ENCODE measurements at places on chromosomes 11 and 22. TPM values are rescaled to one million over a fixed set of nuclear protein-coding genes. Genes with fewer than 3 reads are reported as not detected.

- DNase-seq = peak; percentile 3
- H3K4me3 ChIP-seq = no peak overlapping the region
- no peaks in the 10 kb centered on the region for H3K4me1 ChIP-seq
- no peaks in the 10 kb centered on the region for H3K27me3 ChIP-seq
These were observed 33.3 kb downstream of the KCNC1 start for GRCh38 chr11:17767914-17768313.

The HTR3A gene
- polyA plus RNA-seq = 1.4 TPM

GRCh38 chr22:49455595-49455994 is 372.1 kb downstream of the BRD1 start:
- H3K27ac ChIP-seq = no peak overlapping the region
- no peaks in the 10 kb centered on the region for H3K4me1 ChIP-seq
- H3K36me3 ChIP-seq = no peaks in the 10 kb centered on the region
- no peak for DNase-seq
- no peak overlapping the region for H3K4me3 ChIP-seq

DNA sequence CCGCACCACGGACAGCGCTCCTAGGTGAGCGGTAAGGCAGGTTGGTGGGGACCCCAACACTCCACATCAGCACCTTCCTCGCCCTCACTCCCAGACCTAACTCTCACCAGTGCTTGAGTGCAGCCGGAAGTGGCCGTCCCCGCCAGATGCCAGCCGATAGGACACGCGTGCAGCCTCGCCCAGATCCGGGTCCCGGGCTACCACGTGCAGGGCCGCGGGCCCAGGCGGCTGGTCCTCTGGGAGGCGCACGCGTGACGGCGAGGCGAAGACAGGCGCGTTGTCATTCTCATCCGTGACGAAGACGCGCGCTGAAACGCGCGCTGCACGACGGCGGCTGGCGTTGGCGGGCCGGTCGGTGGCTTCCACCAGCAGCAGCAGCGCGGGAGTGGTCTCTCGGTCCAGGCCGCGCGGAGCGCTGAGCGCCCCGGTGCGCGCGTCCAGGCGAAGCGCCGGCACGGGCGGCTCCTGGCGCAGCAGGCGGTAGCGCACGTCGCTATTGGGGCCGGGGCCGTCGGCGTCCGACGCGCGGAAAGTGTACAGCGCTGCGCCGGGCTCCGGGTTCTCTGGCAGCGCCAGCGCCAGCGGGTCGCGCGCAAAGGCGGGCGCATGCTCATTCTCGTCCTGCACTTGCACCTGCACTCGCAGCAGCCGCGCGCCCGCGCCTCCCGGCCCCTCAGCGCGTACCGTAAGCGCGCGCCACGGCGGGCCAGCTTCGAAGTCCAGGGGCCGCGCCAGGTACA is 10.8 kb upstream of the TPP1 start:
- no peaks in the 10 kb centered on the region for H3K4me1 ChIP-seq
- no peak overlapping the region for H3K27ac ChIP-seq
- no peak overlapping the region for H3K4me3 ChIP-seq
- H3K27me3 ChIP-seq = no peaks in the 10 kb centered on the region

GRCh38 chr11:14374922-14375830 is 16.2 kb upstream of the RRAS2 start:
- H3K36me3 ChIP-seq = no peaks in the 10 kb centered on the region
- H3K4me3 ChIP-seq = no peak overlapping the region
- H3K27ac ChIP-seq = peak overlapping the region; percentile 88

The LGALS12 gene
- polyA plus RNA-seq = 2.0 TPM

- peak overlapping the region; percentile 76 for H3K4me3 ChIP-seq
- H3K36me3 ChIP-seq = peaks cover 7% of the 10 kb centered on the region
- H3K4me1 ChIP-seq = peaks cover 38% of the 10 kb centered on the region
- DNase-seq = no peak
These were observed 922 bp downstream of the HNRNPUL2 start for GRCh38 chr11:62726156-62726914.

DNA sequence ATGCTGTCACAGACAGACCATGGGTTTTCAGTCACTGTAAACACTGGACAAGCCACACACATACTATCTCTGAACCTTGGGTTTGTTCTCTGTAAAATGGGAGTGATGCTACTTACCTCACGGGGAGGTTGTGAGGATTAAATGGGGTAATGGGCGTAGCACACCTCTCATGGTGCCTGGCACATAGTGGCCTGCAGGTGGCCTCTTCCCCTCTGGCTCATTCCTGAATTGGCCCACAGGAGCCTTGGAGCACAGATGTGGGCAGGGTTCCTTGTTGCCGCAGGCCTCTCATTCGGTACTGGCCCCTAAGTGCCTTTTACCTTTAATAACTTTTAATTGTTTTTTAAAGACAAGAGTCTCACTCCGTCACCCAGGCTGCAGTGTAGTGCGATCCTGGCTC is 11.7 kb downstream of the MICAL2 start:
- no peak overlapping the region for H3K27ac ChIP-seq
- no peak for DNase-seq
- no peak overlapping the region for H3K4me3 ChIP-seq
- no peaks in the 10 kb centered on the region for H3K27me3 ChIP-seq

GRCh38 chr11:12280199-12280837 is 97.1 kb upstream of the PARVA start:
- no peaks in the 10 kb centered on the region for H3K27me3 ChIP-seq
- no peaks in the 10 kb centered on the region for H3K4me1 ChIP-seq
- no peak overlapping the region for H3K4me3 ChIP-seq
- no peak for DNase-seq
- H3K27ac ChIP-seq = no peak overlapping the region
- no peaks in the 10 kb centered on the region for H3K36me3 ChIP-seq

DNA sequence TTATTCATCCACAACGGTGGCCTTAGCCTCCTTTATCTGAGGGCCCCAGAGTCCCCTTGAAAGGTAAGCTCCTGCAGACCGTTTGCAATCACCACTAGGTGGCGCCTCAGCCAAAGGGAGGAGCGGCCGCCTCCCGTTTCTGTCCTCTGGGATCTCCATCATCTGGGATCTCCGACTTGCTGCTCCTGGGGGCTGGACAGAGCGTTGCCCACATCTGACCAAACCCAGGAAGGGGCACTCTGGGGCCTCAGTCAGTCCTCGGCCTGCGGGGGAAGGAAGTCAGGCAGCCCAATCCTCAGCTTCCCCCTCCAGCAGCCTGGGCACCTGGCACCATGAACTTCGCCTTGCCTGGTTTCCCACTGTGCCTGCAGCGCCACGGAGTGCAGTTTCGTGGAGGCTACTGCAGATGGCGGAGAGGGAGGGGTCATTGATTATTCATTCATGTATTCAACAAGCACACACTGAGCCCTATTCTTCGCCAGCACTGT is 23.5 kb downstream of the TP53I11 start:
- H3K27ac ChIP-seq = no peak overlapping the region
- H3K4me3 ChIP-seq = no peak overlapping the region
- no peaks in the 10 kb centered on the region for H3K27me3 ChIP-seq
- peak; percentile 86 for DNase-seq
- no peaks in the 10 kb centered on the region for H3K4me1 ChIP-seq

GRCh38 chr11:125401746-125402145 is 94.3 kb downstream of the FEZ1 start:
- H3K27me3 ChIP-seq = no peaks in the 10 kb centered on the region
- H3K27ac ChIP-seq = peak overlapping the region; percentile 80
- peak; percentile 78 for DNase-seq
- no peaks in the 10 kb centered on the region for H3K36me3 ChIP-seq

The TBX1 gene
- 18.2 TPM for polyA plus RNA-seq

The GRK2 gene
- 46.2 TPM for polyA plus RNA-seq

The GSTT2 gene
- 0.25 TPM for polyA plus RNA-seq

DNA sequence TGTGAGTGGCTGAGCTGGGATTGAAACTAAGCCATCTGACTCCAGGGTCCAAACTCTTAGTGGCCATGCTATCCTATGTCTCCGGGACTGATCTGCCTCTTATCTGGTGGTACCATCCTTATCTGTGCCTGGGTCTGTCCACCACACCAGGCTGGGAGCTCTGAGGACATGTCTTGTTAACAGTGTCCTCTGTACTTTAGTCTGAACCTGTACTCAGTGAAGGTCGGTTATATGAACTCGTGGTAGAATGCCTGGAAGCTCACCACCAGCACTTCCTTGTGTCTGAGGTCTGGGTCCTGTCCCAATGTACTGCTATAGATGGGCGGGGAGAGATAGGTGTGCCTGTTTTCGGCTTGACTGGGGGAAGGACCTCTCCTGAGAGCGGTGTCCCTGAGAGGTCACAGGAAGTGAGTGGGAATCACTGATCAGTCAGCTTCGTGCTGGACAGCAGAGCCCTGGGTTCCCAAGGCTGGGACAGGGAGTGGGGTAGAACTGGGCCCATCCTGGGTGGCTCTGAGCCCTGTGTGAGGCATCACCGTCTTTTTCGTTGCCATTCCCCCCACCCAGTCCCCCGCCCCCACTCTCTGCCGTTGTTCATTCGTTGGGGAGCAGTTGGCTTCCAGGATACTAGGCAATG is 8.9 kb downstream of the MYO7A start:
- no peak overlapping the region for H3K27ac ChIP-seq
- no peak for DNase-seq
- H3K4me1 ChIP-seq = no peaks in the 10 kb centered on the region
- no peak overlapping the region for H3K4me3 ChIP-seq
- no peaks in the 10 kb centered on the region for H3K36me3 ChIP-seq

The CARD16 gene
- polyA plus RNA-seq = 4.1 TPM

DNA sequence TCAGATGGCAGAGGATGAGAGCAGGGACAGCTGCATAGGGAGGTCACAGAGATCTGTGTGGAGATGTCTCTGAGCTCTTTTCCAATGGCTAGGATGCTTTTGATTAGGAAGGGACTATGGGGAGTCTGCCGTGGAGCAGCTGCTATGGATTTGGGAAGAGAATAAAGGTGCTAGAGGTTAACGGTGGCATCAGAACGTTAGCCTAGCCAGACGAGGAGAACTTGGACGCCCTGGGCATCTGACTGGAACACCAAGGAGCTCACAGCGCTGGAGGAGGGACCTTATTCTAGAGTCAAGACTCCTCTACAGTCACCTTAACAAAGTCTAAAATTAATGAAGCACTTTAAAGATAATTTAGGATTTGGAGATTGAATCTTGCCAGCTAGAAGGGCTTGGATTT is 157.2 kb upstream of the B3GAT1 start:
- no peaks in the 10 kb centered on the region for H3K36me3 ChIP-seq
- H3K4me1 ChIP-seq = no peaks in the 10 kb centered on the region
- no peak overlapping the region for H3K4me3 ChIP-seq

GRCh38 chr11:57512646-57513451 is 2.7 kb downstream of the SLC43A1 start:
- no peak for DNase-seq
- H3K27me3 ChIP-seq = no peaks in the 10 kb centered on the region
- H3K4me1 ChIP-seq = peaks cover 11% of the 10 kb centered on the region
- H3K4me3 ChIP-seq = no peak overlapping the region
- no peaks in the 10 kb centered on the region for H3K36me3 ChIP-seq

DNA sequence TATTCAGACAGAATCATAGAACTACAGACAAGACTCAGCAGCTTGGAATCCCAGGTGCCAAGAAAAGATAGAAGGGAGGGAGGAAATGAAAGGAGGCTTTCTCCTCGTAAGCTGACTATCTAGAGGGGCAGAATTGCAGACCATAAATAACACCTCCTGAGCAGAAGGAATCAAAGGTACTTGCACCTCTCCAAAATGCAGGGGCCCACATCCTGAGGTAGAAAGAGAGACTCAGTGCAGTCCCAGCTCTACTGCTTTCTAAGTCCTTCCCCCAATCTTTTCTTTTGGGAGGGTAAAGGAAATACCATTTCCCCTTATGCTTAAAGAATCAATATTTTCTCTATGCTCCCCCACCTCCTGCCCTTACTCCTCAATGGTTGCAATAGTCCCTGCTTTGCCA is 55.2 kb downstream of the SYTL2 start:
- H3K27ac ChIP-seq = no peak overlapping the region
- no peaks in the 10 kb centered on the region for H3K36me3 ChIP-seq
- no peak for DNase-seq
- no peaks in the 10 kb centered on the region for H3K4me1 ChIP-seq
- no peak overlapping the region for H3K4me3 ChIP-seq
- H3K27me3 ChIP-seq = no peaks in the 10 kb centered on the region

The MN1 gene
- 4.3 TPM for polyA plus RNA-seq

DNA sequence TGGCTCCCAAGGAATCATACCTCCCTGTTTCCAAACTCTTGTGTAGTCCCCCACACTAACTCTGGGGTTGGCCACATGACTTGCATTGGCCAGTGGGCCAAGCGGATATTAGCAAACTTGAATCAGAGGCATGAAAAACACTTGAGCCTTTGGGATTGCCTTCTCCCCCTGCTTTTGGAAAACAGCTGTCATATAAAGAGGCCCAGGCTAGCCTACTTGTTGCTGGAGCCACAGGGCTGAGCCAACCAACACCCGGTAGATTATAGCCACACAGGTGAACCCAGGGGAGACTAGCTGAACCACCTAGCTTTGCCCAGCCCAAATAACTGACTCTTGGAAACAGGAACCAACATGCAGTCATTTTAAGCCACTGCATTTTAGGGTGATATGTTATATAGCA is 354.8 kb downstream of the TENM4 start:
- DNase-seq = no peak
- H3K4me1 ChIP-seq = peaks cover 17% of the 10 kb centered on the region
- H3K4me3 ChIP-seq = no peak overlapping the region
- no peaks in the 10 kb centered on the region for H3K36me3 ChIP-seq
- no peak overlapping the region for H3K27ac ChIP-seq

DNA sequence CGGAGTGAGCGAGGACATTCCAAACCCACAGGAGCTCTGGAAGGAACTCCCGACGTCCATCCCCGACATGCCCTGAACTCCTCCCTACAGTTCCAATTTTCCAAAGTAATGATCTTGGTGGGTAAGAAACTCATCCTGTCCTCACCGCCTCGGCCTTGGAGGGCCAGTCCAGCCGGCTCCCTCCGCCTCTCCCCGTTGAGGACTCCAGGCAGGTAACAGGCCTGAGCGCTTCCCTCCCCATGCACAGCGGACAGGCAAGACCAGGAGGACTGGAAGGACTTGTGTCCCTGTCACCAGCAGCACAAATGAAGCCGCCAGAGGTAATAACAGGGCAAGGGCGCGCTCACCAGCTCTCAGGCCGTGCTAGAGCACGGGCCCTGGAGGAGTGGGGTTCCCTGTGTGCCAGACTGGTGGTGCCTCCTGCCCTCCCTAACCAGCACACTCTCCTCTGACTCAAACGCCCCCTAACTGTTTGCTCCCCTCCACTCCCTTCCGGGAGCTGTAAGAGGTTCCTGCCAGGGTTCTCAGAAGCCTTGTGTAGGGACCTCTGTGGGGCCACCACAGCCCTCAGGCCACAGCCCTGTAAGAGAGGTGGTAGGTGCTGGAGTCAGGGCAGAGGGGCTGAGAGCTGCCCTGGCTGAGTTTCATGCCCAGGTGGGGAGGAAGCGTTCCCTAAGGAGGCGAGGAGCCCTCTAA is 17.1 kb downstream of the OVOL1 start:
- DNase-seq = peak; percentile 15
- no peak overlapping the region for H3K27ac ChIP-seq
- no peak overlapping the region for H3K4me3 ChIP-seq
- no peaks in the 10 kb centered on the region for H3K36me3 ChIP-seq

- no peaks in the 10 kb centered on the region for H3K27me3 ChIP-seq
- no peak overlapping the region for H3K27ac ChIP-seq
- no peaks in the 10 kb centered on the region for H3K36me3 ChIP-seq
- no peak overlapping the region for H3K4me3 ChIP-seq
These were observed 125.3 kb upstream of the BMAL1 start for GRCh38 chr11:13152264-13152663.

The MYH9 gene
- polyA plus RNA-seq = 89.3 TPM

The SLC29A2 gene
- 69.5 TPM for polyA plus RNA-seq

All from psoas muscle (tissue), 8 donors.